ENCODE measurements at places on chromosomes 5 and 9.

DNA sequence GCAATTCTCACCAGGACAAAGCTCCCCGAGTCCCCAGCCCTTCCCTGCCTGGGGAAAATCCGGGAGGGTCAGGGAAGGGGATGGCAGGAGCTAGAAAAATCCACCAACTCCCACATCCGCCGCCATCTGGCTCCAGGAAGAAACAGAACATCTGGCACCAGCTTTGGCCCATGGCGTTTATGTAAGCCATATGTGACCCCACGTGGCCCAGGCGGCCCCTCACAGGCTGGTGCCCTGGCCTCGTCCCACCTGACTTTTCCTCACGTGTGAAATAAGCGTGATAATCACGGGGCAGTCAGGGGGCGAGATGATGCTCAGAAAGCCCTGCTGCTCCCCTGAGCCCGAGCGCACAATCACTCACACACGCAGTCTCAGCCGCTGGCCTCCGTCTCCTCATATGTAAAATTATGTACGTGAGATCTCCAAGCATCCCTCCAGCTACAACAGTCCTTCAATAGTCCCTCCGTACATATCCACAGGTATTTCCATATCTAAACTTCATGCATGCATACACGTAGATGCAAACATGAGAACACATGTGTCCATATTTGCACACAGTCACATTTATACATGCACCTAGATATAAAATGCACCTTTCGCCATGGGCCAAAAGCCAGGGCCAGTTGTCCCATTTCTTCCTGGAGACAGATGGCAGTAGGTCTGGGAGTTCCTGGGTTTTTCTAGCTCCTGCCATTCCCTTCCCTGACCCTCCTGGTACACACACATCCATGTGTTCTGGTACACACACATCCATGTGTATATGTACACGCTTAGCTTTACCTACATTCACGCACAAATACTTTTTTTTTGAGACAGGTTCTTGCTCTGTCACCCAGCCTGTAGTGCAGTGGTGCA, 28.9 kb downstream of the PLPP7 start:
- DNase-seq = no peak

- DNase-seq = no peak
These were observed 323.0 kb downstream of the SPOCK1 start for GRCh38 chr5:137176126-137176525.

DNA sequence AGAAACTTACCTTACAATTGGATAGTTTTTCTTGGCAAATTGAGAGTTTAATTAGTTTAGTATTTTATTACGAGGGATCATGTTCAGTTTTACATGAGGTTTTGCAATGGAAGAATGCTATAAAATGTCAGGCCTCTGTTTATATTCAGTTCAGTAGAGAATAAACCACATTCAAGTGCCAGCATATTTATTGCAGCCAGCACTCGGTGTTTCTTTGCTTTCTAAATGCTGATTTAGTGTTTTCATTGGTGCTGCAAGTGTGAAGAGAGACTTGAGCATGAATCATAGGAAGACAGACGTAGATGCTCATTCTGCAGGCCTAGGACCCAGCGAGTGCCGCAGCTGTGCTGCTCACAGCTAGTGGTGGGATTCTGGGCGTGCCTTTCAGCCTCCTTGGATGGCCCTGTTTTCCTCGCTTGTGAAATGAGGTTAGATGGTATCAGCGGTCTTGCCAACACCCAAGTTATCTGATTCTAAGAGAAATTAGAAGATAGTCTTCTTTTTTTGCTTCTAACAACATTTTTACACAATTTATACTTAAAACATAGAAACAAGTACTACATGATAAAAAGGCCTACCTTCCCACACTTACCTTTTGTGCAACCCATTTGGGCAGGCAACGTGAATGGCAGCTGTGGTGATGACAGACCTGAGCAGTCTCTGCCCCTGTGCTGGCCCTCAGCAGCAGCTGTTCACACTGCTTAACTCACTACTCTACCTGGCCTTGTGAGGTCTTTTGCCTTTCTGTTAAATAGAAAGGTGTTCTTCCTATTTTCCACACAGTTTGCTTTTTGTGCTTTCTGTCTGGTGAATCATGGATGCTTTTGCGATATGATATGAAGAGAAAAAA, 26.8 kb upstream of the TNFAIP8 start:
- peak; percentile 89 for DNase-seq

- no peak for DNase-seq
These were observed 160.5 kb downstream of the ENTREP1 start for GRCh38 chr9:69485466-69485865.

DNA sequence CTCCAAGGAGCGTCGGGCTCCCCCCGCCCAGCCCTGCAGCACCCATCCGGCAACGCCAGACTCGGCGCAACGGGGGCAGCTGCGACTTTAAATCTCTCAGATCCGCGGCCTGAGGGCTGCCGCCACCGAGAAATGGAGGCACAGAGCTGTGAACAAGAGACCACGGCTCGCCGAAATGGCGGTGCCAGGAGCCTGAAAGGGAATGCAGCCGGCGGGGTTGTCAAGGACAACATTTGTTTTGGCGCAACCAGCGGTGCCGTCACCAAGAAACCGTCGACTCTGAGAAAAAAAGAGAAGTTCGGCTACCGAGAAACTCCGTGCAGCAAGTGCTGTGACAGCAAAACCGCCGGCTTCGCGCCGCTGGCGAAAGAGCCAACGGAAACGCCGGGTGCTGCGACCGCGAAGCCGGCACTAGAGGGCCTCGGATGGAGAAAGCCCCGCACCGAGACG, 2.1 kb upstream of the ANXA2R start:
- peak; percentile 70 for DNase-seq

DNA sequence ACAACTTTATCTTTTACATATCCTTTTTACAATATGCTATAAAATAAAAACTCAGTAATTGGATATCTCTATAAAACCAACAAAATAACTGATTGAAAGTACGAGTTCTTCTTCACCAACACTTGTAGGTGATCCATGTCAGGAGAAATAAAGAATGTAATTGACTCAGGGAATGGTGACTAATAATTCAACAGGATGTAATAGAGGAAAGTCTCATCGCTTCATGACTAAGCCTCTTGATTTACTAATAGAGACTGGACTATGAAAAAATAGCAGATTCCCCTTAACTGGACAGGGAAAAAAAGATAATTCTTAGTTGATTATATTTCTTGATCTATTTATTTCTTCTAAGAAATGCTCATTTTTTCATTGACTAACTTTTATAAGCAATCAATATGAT, 507.7 kb upstream of the PTGER4 start:
- DNase-seq = no peak

DNA sequence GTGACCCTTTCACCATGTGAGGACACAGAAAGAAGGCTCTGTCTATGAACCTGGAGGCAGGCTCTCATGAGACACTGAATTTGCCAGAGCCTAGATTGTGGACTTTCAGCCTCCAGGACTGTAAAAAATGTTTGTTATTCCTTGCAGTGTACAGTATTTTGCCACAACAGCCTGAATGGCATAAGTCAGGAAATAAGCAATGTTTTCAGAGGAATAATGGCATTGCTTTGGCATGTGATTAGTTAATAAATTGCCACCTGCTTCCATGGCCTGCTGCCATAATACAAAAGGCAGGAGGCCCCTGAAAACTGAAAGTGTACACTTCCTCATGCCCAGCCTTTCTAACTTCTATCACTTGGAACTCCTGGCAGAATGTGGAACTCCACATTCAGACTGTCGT, 408.1 kb downstream of the GADD45G start:
- no peak for DNase-seq

DNA sequence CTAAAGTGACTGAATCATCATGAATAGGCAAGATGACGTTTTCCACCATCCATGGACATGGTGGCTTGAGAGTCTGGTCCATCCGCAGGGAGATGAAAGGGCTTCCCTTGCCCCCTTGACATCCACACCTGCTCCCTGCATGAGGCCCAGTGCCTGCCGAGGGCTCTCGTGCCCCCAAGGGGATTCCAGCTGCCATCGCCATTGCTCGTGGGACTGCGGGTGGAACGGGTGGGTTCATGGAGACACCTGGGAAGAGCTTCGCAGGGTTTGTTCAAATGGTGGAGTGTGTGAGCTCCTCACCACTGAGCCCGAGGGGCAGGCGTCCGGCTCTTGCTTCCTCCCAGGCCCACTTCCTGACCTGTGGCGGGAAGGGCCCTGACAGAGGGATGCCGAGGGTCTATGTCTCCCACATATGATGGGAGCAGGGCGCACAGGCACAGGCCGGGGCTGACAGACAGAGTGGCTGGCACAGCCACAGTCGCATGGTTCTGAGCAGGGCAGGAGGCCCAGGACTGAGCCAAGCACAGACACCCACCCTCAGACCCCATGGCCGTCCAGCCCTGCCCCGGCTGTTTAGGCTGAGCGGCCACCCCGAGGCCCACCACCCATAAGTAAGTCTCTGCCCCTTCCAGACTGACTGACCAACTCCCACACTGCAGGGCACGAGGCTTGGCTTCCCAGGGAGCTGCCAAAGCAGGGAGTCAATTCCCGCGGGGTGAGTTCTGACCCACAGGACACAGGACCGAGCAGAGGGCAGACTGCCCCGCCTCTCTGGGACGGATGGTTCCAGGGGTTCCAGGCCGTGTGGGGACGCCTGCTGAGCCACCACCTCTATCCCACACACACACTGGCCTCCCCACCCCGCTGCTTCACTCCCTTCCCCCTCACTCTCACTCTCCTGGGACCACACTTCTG, 70.0 kb upstream of the PPP1R26 start:
- DNase-seq = no peak

- no peak for DNase-seq
These were observed 15.1 kb downstream of the NR6A1 start for GRCh38 chr9:124756011-124756410.

- DNase-seq = no peak
These were observed 4.3 kb upstream of the FYB1 start for GRCh38 chr5:39223565-39224156.

GRCh38 chr5:98099448-98100105, 673.9 kb upstream of the RGMB start:
- no peak for DNase-seq
